Activated CD8-positive, alpha-beta T cell treated with anti-CD3 and anti-CD28 coated beads, Interleukin-2, amount 10 ng/mL, durations not matched to agents 7 days and 5 days (primary cell): ENCODE measurements at places on chromosomes 1 and 21. TPM values are rescaled to one million over a fixed set of nuclear protein-coding genes. Genes with fewer than 3 reads are reported as not detected.

Gene OR2T33
- total RNA-seq, result not detected

Gene OR2T2
- total RNA-seq, result not detected

Gene HCN3
- 4.9 TPM for total RNA-seq

Gene OR2L8
- total RNA-seq, result not detected

Gene CELA3B
- total RNA-seq, result not detected

Gene UBE2U
- not detected for total RNA-seq

Gene SLC22A15
- total RNA-seq, result 0.40 TPM

Gene F5
- 1.4 TPM for total RNA-seq

Gene EVA1C
- 3.0 TPM for total RNA-seq

Gene VWA5B1
- total RNA-seq, result not detected

Gene CYYR1
- not detected for total RNA-seq

Gene CHD1L
- 62.3 TPM for total RNA-seq

- H3K4me1 ChIP-seq, result peaks cover 29% of the 10 kb centered on the region
- H3K27ac ChIP-seq, result no peak overlapping the region
- no peak for DNase-seq
- H3K4me3 ChIP-seq, result no peak overlapping the region
Measured at GRCh38 chr1:25063591-25064416, 133.7 kb upstream of the RUNX3 start.

GRCh38 chr1:25971066-25971810 lies 26.6 kb downstream of the PAFAH2 start:
- peak overlapping the region; percentile 16 for H3K4me3 ChIP-seq
- peak; percentile 26 for DNase-seq
- H3K36me3 ChIP-seq, result peaks cover 68% of the 10 kb centered on the region

DNA sequence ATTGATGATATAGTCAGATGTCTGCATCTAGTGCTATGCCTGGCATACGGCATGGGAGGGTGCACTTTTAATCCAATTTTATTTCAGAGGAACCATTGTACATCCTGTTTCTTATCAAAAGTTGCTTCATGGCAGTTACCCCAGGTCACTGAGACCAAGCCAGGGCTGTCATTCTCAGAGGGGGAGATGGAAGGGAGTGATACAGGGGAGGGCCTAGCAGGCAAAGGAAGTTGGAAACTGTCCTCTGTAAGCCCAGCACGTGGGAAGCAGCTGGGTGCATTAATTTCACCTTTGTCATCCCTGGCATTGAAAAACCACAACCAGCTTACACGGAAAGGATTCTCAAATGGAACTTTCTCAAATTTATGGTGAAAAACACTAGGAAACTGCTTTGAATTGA lies 458.7 kb upstream of the ADAMTS5 start:
- DNase-seq, result no peak
- no peaks in the 10 kb centered on the region for H3K4me1 ChIP-seq
- no peaks in the 10 kb centered on the region for H3K36me3 ChIP-seq
- H3K27ac ChIP-seq, result no peak overlapping the region

DNA sequence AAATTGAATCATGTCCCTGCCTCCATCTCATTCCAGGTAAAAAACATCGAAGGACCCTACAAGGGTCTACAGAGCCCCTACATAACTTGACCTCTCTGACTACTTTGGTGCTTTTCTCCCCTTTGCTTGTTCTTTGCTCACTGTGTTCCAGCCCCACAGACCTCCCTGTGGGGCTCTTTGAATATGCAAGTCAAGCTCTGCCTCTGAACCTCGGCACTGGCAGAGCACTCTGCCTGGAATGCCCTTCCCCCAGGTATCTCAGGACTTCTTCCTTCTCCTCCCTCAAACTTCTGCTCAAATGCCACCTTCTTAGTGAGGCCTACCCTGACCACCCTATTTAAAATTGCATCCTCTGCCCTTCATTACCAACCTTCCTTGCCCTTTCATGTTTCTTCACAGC lies 87.8 kb upstream of the CD34 start:
- H3K4me1 ChIP-seq, result no peaks in the 10 kb centered on the region
- no peaks in the 10 kb centered on the region for H3K36me3 ChIP-seq
- H3K27ac ChIP-seq, result no peak overlapping the region

DNA sequence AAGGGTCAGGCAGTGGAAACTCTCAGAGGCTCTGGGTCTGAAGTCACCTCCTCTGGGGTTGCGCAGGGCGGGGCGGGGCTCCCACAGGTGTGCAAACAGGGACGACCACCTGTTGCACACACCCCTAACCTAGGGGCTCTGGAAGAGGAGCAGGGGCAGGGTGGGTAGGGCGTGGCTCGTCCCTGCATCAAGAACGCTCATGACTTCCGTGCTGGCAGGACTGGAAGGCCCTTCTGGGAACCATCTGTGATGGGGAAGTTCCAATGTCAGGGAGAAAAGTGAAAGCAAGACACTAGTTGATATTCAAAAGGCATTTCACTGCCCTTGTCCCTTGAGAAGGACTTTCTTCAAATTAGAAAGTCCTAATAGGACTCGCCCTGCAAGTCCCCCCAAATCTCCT lies 22.1 kb upstream of the CLSTN1 start:
- H3K4me3 ChIP-seq, result no peak overlapping the region
- H3K36me3 ChIP-seq, result no peaks in the 10 kb centered on the region
- H3K27ac ChIP-seq, result peak overlapping the region; percentile 3
- peaks cover 12% of the 10 kb centered on the region for H3K4me1 ChIP-seq
- no peak for DNase-seq
- H3K27me3 ChIP-seq, result no peaks in the 10 kb centered on the region

DNA sequence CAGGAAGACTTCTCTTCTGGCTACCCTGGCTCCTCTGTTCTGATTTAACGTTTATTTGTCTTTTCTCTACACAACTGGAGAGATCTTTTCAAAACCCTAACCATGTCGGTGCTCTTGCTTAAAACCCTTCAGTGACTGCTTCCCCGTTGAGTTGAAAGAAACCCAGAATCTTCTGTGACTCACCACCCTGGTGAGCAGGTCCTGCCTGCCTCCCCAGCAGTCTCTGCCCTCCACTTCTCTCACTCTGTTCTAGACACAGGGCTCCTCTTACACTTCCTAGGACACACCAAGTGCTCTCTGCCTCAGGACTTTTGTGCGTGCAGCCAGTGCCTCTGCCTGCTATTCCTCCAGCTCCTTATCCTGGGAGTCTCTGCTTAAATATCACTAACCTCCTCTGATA lies 131.4 kb downstream of the IER5 start:
- H3K27me3 ChIP-seq, result no peaks in the 10 kb centered on the region
- no peaks in the 10 kb centered on the region for H3K4me1 ChIP-seq
- no peak overlapping the region for H3K27ac ChIP-seq
- no peak overlapping the region for H3K4me3 ChIP-seq
- DNase-seq, result no peak
- no peaks in the 10 kb centered on the region for H3K36me3 ChIP-seq

GRCh38 chr1:15531682-15532081 lies 5.0 kb downstream of the DNAJC16 start:
- no peak overlapping the region for H3K27ac ChIP-seq
- H3K4me1 ChIP-seq, result peaks cover 20% of the 10 kb centered on the region
- no peaks in the 10 kb centered on the region for H3K27me3 ChIP-seq
- no peak for DNase-seq
- H3K4me3 ChIP-seq, result no peak overlapping the region

GRCh38 chr1:204509186-204509635 lies 7.0 kb upstream of the MDM4 start:
- no peak overlapping the region for H3K4me3 ChIP-seq
- H3K36me3 ChIP-seq, result peaks cover 10% of the 10 kb centered on the region
- H3K4me1 ChIP-seq, result peaks cover 58% of the 10 kb centered on the region
- H3K27me3 ChIP-seq, result no peaks in the 10 kb centered on the region

GRCh38 chr1:85179522-85179921 lies 21.3 kb downstream of the SYDE2 start:
- peak overlapping the region; percentile 72 for H3K27ac ChIP-seq
- H3K36me3 ChIP-seq, result peaks cover 6% of the 10 kb centered on the region
- no peaks in the 10 kb centered on the region for H3K27me3 ChIP-seq
- no peak for DNase-seq
- peaks cover 15% of the 10 kb centered on the region for H3K4me1 ChIP-seq

- H3K4me1 ChIP-seq, result peaks cover 26% of the 10 kb centered on the region
- peaks cover 46% of the 10 kb centered on the region for H3K36me3 ChIP-seq
- no peaks in the 10 kb centered on the region for H3K27me3 ChIP-seq
- H3K4me3 ChIP-seq, result no peak overlapping the region
- no peak overlapping the region for H3K27ac ChIP-seq
- no peak for DNase-seq
Measured at GRCh38 chr1:209831615-209832014, 3.8 kb downstream of the UTP25 start.

DNA sequence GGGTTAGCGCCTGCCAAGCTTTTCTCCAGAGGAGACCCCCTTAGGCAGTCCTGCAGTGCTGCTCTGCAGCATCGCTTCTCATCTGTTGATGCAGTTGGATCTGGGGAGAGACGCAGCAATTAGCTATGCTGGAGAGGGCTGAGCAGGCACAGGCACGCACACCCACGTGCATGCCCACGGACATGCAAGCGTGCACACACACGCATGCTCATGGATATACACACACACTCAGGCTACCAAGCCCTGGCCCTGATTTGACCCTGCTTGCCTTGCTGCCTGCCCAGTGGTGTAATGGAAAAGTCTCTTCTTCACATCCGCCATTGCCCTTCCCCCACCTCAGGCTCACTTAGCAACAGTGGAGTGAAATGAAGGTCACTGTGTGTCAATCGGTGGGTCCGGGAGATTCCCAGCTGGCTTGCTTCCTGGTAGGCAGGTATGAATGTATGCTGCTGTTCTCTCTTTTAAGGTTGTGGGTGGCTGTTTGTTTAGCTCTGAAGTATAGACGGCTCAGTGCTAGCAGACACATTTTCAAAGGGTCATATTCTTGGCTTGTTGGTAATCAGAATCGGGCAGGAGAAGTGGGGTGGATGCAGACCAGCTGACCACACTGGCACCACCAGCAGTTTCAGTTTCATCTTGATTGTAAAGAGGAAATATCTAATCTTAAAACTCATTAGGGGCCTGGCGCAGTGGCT lies 9.5 kb downstream of the ATP1B1 start:
- H3K27me3 ChIP-seq, result no peaks in the 10 kb centered on the region
- no peak for DNase-seq
- H3K4me1 ChIP-seq, result peaks cover 8% of the 10 kb centered on the region
- peaks cover 37% of the 10 kb centered on the region for H3K36me3 ChIP-seq
- H3K27ac ChIP-seq, result no peak overlapping the region

- no peak overlapping the region for H3K27ac ChIP-seq
- no peak overlapping the region for H3K4me3 ChIP-seq
- H3K27me3 ChIP-seq, result no peaks in the 10 kb centered on the region
- no peaks in the 10 kb centered on the region for H3K4me1 ChIP-seq
- no peak for DNase-seq
Measured at GRCh38 chr1:177848577-177848976, 121.3 kb downstream of the SEC16B start.

GRCh38 chr1:58922302-58923089 lies 138.6 kb upstream of the JUN start:
- peaks cover 28% of the 10 kb centered on the region for H3K4me1 ChIP-seq
- H3K27ac ChIP-seq, result peak overlapping the region; percentile 83
- DNase-seq, result peak; percentile 87

DNA sequence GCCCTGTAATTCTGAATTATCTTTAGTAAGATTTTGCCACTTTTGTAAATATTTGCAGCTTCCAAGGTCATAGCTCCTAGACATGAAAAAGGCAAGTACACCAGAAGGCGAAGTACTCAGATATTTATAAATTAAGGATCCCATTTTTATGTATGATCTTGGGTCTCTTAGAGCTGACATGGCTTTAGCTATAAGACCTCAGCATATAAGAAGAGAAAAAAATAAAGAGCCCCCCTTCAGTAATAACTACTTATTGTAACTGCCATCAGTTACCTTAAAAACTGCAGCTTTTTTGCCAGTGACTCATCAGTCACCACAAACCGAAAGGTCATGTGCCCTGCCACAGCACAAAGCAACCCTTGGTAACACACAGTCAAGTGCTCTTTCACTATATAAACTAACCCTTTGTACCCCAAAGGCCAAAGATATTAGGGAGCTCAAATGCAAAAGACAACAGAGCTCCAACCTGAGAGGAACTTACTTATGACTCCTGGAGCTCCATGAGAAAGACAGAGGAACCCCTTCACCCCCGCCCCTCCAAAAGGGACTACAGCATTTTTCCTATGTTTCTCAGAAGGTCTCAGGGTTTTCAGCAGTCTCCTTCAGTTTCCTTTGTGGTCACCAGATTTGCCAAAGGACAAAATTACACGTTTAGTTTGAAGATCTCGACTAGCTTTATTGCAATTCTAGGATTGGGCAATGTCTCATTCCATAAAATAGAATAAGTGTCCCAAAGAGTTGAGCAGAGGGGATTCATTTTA lies 219.8 kb upstream of the DUSP10 start:
- peak overlapping the region; percentile 22 for H3K4me3 ChIP-seq
- peak; percentile 78 for DNase-seq

- H3K4me3 ChIP-seq, result no peak overlapping the region
- H3K27ac ChIP-seq, result no peak overlapping the region
- no peak for DNase-seq
- H3K4me1 ChIP-seq, result peaks cover 6% of the 10 kb centered on the region
Measured at GRCh38 chr1:85283475-85284199, 7.2 kb upstream of the BCL10 start.

- peak overlapping the region; percentile 88 for H3K27ac ChIP-seq
- peaks cover 64% of the 10 kb centered on the region for H3K36me3 ChIP-seq
- H3K4me1 ChIP-seq, result peaks cover 75% of the 10 kb centered on the region
- H3K4me3 ChIP-seq, result peak overlapping the region; percentile 75
- DNase-seq, result no peak
- no peaks in the 10 kb centered on the region for H3K27me3 ChIP-seq
Measured at GRCh38 chr21:25572861-25573310, 34.4 kb downstream of the MRPL39 start.

DNA sequence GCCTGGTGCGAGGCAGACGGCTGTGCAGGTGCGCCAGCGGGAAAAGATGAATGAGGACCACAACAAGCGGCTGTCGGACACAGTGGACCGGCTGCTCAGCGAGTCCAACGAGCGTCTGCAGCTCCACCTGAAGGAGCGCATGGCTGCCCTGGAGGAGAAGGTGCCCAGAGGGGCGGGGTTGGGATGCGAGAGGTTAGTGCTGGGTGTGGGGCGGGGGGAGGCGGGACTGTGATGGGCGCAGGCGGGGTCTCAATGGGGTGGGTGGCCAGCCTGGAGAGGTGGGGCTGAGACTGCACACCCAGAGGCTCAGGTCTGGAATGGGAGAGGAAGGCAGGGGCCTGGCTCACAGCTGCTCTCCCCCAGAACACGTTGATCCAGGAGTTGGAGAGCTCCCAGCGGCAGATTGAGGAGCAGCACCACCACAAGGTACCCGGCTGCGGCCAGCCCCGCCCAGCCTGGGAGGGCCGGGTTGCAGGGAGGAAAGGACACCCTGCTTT lies 22.3 kb downstream of the PPFIA4 start:
- H3K27ac ChIP-seq, result no peak overlapping the region
- H3K4me1 ChIP-seq, result no peaks in the 10 kb centered on the region
- no peaks in the 10 kb centered on the region for H3K27me3 ChIP-seq

- no peak overlapping the region for H3K27ac ChIP-seq
- no peaks in the 10 kb centered on the region for H3K27me3 ChIP-seq
- peaks cover 42% of the 10 kb centered on the region for H3K36me3 ChIP-seq
Measured at GRCh38 chr1:212108187-212108586, 72.6 kb downstream of the DTL start.

DNA sequence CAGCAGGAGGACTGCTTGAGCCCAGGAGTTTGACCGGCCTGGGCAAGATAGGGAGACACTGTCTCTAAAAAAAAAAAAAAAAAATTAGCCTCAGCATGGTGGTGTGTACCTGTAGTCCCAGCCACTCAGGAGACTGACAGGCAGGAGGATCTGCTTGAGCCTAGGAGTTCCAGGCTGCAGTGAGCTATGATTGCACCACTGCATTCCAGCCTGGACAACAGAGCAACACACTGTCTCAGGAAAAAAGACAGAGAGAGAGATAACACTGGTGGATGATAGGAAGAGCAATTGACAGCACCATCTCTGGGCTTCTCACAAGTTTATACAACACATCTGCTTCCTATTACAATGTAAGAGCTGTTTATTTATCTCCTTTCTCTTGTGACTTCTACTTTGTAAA lies 2.4 kb upstream of the RNU11 start:
- H3K27me3 ChIP-seq, result no peaks in the 10 kb centered on the region
- DNase-seq, result no peak
- H3K36me3 ChIP-seq, result peaks cover 7% of the 10 kb centered on the region
- no peak overlapping the region for H3K4me3 ChIP-seq
